ENCODE measurements at places on chromosomes 1 and 21.

- no peak for DNase-seq
Measured at GRCh38 chr1:167711797-167712196, 10.0 kb upstream of the MPZL1 start.

GRCh38 chr1:219160967-219161366 is 12.7 kb upstream of the LYPLAL1 start:
- no peak for DNase-seq

- no peak for DNase-seq
Measured at GRCh38 chr1:11488966-11489625, 10.1 kb downstream of the DISP3 start.

- DNase-seq, result no peak
Measured at GRCh38 chr1:206690516-206690915, 5.8 kb downstream of the MAPKAPK2 start.

- peak; percentile 53 for DNase-seq
Measured at GRCh38 chr1:19240673-19241538, 10.4 kb downstream of the EMC1 start.

- no peak for DNase-seq
Measured at GRCh38 chr1:6399294-6399693, 5.7 kb upstream of the ACOT7 start.

DNA sequence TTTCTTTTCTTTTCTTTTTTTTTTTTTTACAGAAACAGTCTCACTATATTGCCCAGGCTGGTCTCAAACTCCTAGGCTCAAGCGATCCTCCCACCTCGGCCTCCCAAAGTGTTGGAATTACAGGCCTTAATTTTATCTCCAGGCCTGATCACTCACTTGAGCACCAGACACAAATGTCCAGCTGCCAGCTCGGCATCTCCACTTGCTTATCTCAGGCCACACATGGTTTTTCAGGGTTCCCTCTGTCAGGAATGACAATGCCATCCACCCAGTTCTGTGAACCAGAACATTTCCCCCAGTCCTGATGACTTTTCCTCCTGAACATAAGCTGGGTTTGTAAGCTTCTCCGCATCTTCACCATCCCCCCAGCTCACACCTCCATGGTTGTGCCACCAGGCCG is 44.6 kb upstream of the ZNF281 start:
- no peak for DNase-seq

GRCh38 chr1:147338571-147338970 is 96.1 kb downstream of the CHD1L start:
- no peak for DNase-seq

DNA sequence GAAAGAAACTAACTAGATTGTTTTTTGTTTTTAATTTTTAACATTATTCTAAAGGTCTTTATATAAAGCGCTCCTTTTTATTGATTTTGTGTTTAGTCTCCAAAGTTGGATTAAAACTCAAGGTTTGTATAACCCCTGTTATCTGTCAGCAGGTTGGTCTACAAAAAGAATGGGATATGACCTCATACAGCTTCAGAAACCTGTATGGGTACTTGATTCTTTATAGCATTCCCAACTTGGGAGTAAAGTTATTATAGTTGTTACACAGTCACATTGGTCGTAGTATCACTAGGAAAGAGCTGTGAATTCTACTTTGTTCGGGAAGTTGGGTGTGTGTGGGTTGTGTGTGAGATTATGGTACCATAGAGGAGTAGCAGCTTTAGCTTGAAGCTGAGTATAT is 52.4 kb downstream of the ZMYM4 start:
- DNase-seq, result no peak

DNA sequence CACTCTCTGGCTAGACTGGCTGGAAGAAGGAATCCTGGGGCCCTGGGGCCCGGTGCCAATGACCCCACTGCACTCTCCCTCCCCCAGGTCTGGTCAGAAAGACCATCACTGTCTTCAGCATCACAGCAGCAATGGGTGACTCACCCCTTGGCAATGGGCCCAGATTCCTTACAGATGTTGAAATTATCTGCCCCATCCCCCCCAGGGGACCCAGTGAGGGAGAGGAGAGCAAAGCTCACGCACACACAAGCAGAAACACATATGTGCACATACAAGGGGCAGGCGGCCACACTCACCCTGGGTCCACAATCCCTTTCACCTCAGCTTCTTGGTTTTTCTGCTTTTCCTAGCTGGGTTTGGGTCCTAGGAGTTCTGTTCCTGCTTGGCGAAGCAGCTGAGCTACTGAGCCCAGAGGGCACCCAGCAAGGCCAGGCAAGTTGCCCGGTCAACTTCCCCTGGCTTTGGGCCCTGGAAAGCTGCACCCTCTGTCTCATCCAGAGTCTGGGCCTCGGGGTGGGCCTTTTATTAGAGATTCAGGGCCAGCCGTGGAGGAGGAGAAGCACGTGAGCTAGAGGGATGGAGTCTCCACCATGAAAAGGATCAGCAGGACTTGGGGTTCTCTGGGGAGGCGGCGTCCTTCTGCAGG is 2.6 kb downstream of the COL16A1 start:
- no peak for DNase-seq

GRCh38 chr1:228341814-228342626 is 64.6 kb downstream of the TRIM11 start:
- no peak for DNase-seq

DNA sequence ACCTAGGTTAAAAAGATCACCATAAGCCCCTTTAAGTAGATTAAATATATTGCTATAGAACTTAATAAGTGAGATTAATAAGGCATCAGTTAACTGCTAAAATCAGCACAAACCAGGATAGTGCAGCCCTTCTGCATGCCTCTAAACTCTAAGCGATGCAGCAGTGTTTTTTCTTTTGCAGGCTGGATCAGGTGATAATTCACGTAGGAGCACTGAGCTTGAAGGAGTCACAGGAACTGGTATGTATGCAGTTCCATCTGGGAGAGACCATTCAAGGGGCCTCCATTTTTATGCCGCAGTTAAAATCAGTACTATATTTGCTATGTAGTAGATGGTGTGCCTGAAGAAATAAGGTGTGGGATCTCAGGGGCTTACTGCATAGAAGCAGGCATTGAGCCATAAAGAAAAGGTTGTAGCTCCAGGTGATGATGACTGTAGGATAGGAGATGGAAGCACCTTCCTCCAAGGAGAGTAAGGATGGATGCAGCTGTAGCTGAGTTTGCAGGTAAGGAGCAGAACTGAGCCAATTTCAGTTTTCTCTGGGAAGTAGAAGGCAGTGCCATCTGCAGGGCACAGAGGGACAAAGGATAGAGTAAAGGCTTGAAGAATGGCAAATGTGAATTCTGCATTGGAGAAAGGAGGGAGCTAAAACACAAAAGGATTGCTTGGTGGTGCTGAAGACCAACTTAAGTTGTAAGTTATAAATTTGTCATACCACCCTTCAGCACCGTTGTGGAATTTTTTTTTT is 22.6 kb downstream of the NPL start:
- DNase-seq, result no peak

DNA sequence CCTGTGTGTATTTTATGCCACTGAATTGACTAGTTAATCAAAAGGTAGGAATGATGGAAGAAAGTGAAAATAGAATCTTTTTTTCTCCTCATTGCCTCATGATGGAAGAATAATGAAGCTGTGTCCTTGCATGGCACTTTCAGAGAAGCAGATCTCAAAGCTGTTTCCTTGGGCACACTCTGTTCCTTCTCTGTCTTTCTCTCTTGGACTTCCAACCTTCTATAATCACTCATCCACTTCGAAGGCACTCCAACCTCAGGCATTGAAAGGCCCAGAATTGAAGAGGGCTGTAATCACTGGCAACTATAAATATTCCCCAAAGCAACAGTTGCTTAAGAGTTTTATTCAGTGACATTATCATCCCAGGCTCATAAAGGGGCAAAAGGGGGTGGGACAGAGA is 31.1 kb upstream of the DNASE2B start:
- no peak for DNase-seq

GRCh38 chr1:20031161-20031560 is 38.8 kb upstream of the PLA2G5 start:
- DNase-seq, result no peak

GRCh38 chr1:207333009-207333600 is 11.6 kb downstream of the CD55 start:
- no peak for DNase-seq

DNA sequence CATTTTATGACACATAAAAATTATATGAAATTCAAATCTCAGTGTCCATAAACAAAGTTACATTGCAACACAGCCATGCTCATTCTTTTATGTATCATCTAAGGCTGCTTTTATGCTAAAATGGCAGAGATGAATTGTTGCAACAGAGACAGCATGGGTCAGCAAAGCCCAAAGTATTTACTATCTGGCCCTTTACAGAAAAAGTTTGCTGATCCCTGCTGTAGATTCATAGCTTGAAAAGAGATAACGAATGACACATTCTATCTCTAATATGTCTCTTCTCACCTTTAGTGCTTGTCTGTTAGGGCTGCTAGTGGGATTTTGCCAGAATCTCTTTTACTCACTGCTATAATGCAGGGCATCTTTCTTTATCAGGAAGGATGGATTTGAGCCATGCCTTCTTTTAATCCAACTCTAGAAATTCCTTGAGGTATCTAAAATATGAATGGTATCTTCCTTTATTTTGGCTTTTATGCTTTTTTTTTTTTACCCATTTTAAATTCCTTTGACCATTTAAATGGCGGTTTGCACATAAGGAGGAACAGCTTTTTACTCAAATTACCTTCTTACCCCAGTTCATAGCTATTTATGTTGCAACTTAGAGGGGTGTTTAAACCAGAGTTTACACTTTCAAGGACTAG is 598.2 kb downstream of the PLPP3 start:
- no peak for DNase-seq

DNA sequence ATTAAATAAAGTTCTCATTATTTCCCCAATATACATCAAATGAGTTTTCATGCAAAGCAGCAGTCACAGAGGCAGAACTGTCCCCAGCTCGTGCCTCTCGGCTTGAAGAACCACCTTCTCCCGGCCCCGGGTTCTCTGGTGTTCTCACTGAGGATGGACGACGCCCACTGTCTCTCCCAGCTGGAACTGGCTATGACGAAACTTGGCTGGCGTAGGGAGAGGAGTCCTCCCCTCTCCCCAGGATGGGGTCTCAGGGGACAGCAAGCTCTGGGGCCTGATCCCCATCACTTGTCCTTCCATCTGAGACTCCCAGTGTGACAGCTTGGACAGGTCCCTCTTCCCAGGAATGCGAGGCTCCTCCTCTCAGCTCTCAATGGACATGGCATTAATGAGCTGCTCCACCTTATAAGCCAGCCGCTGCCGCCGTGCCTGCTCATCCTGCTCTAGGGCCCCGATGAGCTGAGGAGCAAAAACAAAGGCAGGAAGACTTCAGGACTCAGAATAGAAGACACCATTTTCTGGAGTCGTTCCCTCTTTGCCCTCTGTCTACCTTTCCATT is 116.0 kb upstream of the CD34 start:
- DNase-seq, result no peak

GRCh38 chr1:78006521-78006920 is 1.8 kb downstream of the DNAJB4 start:
- no peak for DNase-seq

- no peak for DNase-seq
Measured at GRCh38 chr1:107362468-107363140, 221.8 kb downstream of the NTNG1 start.

- peak; percentile 71 for DNase-seq
Measured at GRCh38 chr1:211577819-211578639, 932 bp downstream of the SLC30A1 start.

GRCh38 chr1:32783851-32784250 is 33.3 kb downstream of the YARS1 start:
- no peak for DNase-seq

DNA sequence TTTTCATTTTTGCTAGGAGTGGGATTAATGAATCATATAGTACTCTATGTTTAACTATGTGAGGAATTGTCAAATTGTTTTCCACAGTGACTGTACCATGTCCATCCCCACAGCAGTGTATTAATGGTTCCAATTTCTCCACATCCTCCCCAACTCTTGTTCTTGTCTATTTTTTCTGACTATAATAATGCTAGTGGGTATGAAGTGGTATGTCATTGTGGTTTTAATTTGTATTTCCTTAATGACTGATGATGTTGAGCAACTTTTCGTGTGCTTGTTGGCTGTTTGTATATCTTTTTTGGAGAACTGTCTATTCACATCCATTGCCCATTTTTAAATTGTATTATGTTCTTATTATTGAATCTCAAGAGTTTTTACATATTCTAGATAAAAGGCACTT is 10.0 kb upstream of the KPRP start:
- no peak for DNase-seq

DNA sequence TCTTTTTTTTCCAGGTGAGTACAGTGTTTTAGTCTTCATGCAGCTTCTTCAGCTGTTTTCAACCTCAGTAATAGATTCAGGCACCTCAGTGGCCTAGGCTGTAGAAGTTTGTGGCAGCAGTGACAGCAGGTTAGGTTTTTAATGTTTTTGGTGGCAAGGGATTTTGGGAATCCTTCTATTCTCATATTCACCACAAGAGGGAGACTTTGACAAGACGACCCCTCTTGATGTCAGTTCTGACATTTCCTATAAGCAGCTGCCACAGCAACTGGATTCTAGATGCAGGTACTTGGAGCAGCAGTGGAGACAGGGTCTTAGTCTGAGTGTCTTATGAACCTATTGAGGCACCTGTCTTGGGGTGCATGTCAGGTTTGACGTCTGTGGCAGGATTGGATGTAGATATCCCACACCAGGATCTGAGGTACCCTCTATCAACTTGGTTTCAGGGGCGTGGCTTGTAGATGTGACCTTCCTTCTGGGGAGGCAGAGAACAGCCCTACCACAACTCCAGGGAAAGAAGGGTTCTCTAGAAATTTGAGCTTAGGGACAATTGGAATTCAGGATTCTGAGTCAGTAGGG is 1104.2 kb upstream of the TMPRSS15 start:
- DNase-seq, result no peak

GRCh38 chr1:169586067-169586394 is 250 bp downstream of the F5 start:
- DNase-seq, result no peak

DNA sequence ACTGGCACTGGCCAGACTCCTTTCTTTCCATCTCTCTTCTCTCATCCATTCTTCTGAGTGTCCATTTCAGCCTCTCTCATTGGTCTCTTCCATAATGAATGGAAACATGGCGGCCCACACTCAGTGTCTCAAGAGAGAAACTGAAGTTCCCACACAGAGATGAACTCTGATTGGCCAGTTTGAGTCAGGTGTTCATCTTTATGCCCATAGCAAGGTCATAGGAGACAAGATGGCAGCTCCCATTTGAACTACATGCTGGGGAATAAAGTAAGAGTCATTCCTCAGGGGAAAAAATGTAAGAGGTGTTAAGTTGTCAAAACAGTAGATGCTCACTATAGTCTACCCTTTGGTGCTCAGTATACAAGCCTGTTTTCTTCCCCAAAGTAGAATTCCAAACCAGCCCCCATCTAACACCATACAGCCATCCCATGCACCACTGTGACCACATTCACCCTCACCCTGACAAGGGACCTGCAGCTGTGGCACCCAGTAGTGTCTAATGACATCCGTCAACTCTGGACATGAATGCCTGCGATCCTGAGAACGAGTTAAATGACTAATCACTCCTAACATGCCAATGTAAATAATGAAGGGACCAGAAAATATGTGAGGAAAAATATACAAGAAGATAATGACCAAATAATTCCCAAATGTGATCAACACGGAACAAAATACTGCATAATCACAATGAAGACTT is 12.4 kb downstream of the CDA start:
- DNase-seq, result no peak

- no peak for DNase-seq
Measured at GRCh38 chr1:212620293-212620692, 11.7 kb downstream of the ATF3 start.
